Progenitor cell of endocrine pancreas (in vitro differentiated cells): ENCODE measurements at places on chromosomes 1 and 21. TPM values are rescaled to one million over a fixed set of nuclear protein-coding genes. Genes with fewer than 3 reads are reported as not detected.
A peak's percentile ranks its signal among the peaks of the same experiment; 100 is the strongest.

S100A14 gene
- total RNA-seq, result 1.4 and 2.8 TPM in 2 replicates

HAPLN2 gene
- total RNA-seq, result 0.38 and 0.93 TPM in 2 replicates

CSF3R gene
- total RNA-seq, result 4.2 and 5.5 TPM in 2 replicates

S100A7 gene
- total RNA-seq, result not detected in 2 replicates

NUP210L gene
- total RNA-seq, result 0.05 and 0.07 TPM in 2 replicates

AMY1A gene
- total RNA-seq, result not detected in 2 replicates

S100A9 gene
- 0.91 and 0.95 TPM in 2 replicates for total RNA-seq

MROH9 gene
- not detected in 2 replicates for total RNA-seq

S100A12 gene
- total RNA-seq, result not detected in 2 replicates

OLFML2B gene
- 0.67 and 1.8 TPM in 2 replicates for total RNA-seq

SH2D1B gene
- not detected in 2 replicates for total RNA-seq

DNA sequence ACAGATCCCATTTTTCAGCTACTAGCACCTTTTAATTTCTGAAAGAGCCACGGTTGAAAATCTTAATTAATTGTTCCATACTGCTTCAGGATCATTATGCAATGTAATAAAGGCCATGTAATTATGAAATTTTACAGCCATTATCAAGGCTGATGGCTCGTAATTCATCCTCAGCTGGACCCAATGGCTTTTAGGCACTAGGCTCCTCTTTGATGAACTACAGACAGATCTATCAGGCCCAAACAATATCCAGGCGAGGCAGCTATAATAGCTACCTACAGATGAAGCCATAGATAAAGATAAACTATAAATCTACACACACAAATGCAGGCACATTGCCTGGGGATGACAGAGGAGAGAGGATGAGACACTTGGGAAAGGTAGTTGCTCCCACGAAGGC lies 110.5 kb upstream of the USH2A start:
- no peak for DNase-seq

GRCh38 chr1:80384083-80384830 lies 1377.7 kb upstream of the ADGRL4 start:
- no peak for DNase-seq

DNA sequence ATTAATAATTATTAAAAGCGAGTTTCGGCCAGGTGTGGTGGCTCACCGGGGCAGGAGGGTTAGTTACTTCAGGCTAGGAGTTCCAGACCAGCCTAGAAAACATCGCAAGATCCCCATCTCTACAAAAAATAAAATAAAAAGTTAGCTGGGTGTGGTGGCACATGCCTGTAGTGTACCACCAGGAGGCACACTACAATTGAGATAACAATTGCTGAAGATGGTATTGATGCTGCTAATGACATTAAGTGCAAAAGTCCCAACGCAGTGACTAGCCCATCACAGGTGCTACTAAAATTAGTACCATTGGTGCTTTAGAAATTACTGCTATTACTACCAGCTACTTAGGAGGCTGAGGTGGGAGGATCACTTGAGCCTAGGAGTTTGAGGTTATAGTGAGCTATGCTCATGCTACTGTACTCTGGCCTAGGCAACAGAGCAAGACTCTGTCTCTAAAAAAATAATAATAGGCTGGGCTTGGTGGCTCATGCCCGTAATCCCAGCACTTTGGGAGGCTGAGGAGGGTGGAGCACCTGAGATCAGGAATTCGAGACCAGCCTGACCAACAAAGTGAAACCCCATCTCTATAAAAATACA lies 156.6 kb downstream of the GREM2 start:
- no peak for DNase-seq

DNA sequence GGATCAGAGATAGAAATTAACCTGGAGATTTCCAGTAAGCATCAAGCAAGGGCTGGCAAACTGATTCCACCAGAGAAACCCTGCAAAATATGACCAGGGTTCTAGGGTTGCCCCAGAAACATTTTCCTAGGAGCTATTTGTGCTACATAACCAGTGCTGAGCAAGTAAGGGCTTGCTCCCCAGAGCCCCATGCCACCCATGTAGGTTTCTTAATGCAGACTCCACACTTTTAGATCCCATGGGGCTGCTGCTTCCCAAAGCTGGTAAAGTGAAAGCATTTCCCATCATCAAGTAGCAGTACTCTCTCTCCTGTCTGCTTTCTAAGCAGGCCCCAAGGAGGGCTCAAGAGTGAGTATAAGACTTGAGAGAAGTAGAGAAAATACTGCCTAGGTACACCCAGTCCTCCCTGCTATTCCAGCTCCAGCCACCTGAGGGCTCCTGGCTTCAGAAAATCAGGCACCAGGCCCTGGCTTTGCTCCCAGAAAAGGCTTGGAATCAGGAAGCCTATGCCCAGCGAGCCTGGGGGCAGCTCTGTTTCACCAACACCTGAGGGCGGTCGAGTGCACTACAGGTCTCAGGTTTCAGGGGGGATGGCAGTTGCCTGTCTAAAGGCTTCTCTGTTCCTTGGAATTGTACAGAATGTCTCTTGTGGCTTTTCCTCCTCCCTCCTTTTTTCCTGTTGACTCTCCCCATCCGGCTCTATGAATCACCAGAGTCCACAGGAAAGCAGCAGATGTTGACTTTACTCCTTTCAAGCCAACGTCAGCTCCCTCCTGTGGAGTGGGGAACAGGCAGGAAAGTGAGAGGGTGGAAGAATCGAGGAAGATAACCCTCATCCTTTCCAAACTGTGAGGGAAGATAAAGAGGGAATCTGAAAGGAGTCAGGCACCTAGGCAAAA lies 6.2 kb upstream of the ANKRD35 start:
- peak; percentile 89 for DNase-seq

DNA sequence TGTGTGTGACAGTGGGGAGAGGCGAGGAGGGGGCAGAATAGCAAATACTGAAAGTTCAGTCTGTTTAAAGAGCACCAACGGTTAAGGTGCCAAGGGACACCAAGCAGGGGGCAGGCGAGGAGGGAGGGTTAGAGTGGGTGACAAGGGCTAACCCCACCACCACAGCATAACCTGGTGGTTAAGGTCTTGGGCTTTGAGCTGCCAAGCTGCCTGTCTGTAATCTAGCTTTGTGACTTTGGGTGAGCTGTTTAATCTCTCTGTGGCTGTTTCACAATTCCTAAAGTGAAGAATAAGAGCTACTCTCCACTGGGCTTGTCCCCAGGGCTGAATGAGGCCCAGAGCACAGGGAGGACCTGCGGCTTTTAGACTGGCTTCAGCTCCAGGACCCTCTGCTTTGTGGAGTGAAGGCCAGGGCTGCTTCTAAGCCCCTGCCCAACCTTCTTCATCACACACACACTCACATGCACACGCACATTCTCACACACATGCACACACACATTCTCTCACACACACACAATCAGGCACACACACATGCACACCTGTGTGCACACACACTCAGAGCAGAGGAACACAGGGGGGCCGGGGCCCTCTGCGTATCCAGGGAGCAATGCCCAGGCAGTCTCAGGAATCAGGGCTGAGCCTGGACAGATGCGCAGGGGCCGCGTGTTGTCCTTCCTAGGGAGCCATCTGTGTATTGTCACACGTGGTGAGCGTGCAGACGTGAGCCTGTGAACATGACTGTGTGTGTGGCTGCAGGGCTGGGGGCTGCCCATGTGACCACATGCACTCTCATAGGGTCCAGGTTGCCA lies 101.6 kb upstream of the TARDBP start:
- DNase-seq, result no peak

DNA sequence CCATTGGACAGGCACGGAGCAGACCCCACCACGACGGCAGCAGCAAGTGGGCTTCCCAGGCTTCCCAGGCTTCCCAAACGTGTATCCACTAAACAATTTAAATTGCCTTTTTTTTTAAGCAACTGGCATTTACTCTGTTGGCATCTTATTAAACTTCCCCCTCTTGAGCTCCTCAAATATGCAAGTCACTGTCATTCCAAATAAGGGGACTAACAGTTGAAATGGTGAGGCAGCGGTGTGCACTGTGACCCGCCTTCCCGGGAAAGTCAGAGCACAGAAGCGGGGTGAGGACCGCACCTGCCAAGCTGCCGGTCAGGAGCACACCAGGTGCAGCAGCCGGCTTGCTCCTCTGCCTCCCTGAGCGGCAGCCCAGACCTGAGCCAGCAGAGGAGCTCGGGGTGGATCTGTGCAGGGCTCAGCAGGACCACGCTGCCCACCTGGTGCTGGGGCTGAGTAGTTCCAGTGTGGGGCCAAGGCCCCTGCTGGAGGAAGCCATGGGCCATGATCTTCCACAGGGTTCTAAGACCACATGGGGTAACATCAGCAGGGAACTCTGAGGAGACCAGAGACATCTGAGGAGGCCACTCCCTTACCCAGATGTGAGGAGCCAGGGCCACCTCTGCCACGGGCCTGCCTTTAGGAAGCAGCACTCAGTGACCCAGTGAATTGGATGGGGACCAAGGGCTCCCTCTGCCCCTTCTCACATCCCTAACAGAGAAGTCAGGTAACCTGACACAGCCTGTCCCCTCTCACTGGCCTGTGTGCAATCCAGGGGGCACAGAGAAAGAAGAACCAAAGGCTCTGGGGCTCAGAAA lies 245.4 kb downstream of the NPHP4 start:
- no peak for DNase-seq

DNA sequence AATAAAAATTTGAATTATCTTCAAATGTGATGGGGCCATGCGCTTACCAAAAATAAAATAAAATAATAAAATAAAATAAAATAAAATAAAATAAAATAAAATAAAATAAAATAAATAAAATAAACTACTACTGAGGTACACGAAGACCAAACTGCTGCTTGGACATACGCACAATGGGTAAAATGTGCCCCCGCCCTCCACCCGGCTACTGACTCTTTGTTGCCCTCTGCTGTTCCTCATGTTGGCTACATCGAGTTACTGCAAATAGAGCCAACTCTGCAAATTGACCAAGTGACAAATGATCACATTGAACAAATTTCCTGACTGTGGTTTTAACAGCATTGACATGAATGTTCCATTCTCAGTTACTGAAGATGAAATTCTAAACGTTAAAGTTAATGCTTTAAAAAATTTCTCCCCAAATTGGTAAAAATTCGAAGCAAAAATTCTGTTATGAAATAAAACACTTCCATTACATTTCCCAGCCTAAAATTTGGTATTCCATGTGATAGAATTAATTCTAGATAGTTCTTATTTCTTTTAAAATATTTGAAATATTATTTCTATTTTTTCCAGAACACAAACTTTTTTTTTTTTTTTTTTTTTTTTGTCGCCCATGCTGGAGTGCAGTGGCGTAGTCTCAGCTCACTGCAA lies 18.8 kb upstream of the MAP1LC3C start:
- DNase-seq, result peak; percentile 24

DNA sequence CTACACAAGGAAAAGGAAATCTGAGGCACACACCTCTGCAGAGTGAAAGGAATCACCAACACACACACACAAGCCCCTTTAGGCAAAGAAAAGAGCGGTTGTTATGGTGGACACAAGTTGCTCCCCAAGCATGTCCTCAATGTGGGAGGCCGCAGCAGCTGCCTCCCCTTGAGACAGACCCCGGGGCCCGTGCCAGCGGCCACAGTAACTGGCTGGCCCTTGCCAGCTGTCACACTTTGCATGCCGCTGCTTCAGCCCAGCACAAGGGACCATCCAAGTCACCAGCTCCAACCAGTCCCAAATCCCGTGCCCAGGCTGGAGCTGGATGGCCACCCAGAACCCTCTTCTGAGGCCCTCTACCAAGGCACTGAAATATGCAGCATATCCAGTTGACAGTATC lies 2.9 kb upstream of the OLIG1 start:
- no peak for DNase-seq

DNA sequence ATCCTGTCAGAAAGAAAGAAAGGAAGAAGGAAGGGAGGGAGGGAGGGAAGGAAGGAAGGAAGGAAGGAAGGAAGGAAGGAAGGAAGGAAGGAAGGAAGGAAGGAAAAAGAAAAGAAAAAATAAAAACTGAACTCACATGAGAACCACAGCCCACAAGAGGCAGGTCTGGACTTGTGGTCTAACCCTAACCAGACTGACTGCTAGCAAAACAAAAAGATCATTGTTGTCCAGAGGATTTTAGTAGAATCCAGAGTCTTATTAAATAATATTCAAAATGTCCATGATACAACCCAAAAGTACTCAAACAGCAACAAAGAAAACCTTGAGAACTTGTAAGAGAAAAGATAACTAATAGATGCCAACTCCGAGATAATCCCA lies 4.7 kb upstream of the ITGB2 start:
- no peak for DNase-seq

- DNase-seq, result no peak
Measured at GRCh38 chr1:205783433-205783795, 8.1 kb upstream of the RAB29 start.

DNA sequence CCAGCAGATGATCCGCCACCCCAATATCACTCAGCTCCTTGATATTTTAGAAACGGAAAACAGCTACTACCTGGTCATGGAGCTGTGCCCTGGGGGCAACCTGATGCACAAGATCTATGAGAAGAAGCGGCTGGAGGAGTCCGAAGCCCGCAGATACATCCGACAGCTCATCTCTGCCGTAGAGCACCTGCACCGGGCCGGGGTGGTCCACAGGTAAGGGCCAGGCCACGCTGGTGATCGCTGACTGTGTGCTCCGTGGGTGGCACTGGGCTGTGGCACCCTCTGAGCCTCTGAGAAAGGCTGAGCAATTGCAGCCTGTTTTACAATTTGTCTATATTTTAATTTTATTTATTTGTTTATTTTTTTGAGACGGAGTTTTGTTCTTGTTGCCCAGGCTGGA lies 51.7 kb downstream of the HUNK start:
- no peak for DNase-seq

- DNase-seq, result no peak
Measured at GRCh38 chr1:231778009-231778719, 151.6 kb downstream of the DISC1 start.

DNA sequence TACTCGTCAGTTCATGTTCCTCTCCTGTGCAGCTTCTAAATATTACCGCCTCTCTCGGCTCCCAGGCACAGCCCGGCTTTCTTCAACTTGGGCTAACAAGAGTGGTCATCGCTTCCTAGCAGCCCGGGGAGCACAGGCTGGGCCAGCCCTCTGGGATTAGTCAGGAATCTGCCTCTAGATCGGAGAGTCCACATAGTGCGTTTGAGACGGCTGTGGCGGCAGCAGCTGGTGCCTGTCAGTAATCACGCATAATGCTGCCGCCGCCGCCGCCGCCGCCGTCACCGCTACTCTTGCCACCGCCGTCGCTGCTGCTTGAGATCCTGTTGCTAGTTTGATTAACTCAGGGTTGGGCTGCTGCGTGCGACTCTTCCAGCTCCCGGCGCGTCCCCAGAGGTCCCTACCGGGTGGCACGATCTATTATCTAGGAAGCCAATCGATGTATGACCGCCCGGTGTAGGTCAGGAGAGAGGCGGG lies at the start of gene RXRG:
RXRG (minus strand) TSS at position 230 of the 474 bp plus-strand sequence. CDS start 233 bp downstream, outside the sequence.
- DNase-seq, result peak; percentile 38

- no peak for DNase-seq
Measured at GRCh38 chr1:67468066-67468718, 38.0 kb upstream of the SERBP1 start.

GRCh38 chr1:226086776-226087175 lies 24.3 kb downstream of the H3-3A start:
- DNase-seq, result no peak

DNA sequence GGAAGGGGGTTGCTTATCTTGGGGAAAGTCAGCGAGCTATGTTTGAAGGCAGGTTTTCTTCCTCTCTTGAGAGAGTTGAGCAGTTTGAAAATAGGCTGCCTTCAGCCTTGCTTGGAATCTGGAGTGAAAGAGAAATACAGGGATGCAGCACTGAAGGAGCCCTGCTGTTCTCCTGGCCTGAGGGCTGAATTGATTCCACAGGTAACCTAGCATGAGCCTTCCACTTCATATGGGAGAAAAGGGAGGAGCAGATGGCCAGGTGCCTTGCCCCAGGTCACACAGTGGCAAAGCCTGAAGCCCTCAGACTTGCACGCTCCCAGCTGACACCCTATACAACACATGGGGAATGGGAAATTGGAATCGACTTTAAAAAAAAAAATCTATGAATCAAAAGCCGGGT lies 88.0 kb upstream of the WLS start:
- DNase-seq, result no peak
